ENCODE measurements at places on chromosomes 11 and 22. TPM values are rescaled to one million over a fixed set of nuclear protein-coding genes. Genes with fewer than 3 reads are reported as not detected.

APOBEC3H gene
- total RNA-seq: not detected

ZP1 gene
- not detected for total RNA-seq

CRACR2B gene
- 9.0 TPM for total RNA-seq

HBG1 gene
- not detected for total RNA-seq

OTOG gene
- not detected for total RNA-seq

ZBTB16 gene
- total RNA-seq: not detected

AP1B1 gene
- 62.6 TPM for total RNA-seq

DNA sequence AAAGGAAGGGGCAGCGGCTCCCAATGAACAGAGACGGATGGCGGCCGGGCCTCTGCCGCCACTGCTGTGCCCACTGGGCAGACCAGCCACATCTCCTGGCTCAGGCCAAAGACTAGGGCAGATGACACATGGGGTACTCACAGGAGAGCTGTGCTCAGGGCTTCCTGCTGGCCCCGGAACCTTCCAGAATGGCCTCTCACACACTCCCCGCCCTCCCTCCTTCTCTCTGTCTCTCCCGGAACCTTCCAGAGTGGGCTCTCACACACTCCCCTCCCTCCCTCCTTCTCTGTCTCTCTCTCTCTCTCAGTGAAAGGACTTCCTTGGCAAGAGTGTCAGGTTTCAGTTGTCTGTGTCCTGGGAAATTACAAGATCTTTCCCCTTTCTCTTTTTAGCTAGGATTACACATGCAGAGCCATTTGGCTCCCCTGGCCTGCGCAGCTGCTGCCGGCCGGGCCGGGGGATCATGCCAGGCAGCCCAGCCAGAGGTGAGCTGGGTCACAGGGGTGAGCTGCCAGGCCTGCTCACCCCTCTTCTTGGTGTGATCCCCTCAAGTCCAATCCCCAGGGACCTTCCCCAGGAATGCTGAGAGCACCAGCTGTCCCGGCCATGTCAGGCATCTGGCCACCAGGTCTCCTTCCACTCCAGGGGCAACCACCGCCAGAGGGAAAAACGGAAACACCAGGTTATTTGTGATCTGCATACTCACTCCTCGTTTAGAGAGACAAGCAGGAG lies 45.3 kb upstream of the ADA2 start:
- DNase-seq: peak; percentile 39

DNA sequence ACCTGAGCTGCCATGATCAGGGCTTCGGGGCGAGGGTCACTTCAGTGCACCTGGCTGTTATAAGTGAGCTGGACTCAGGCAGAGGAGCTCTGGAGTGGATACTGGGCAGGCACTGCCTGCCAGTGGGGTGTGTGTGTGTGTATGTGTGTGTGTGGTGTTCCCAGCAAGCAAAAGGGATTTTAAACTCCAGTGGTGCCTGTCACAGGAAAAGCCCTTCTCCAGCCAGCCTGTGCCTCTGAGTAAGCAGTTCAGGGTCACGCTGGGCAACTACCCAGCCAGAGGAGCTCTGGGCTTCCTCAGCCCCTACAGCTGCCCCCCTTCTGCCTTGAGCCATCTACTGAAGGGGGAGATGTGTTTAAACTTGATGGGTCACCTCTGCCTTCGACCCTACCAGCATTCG lies 109.0 kb downstream of the OSBP2 start:
- DNase-seq: no peak

DNA sequence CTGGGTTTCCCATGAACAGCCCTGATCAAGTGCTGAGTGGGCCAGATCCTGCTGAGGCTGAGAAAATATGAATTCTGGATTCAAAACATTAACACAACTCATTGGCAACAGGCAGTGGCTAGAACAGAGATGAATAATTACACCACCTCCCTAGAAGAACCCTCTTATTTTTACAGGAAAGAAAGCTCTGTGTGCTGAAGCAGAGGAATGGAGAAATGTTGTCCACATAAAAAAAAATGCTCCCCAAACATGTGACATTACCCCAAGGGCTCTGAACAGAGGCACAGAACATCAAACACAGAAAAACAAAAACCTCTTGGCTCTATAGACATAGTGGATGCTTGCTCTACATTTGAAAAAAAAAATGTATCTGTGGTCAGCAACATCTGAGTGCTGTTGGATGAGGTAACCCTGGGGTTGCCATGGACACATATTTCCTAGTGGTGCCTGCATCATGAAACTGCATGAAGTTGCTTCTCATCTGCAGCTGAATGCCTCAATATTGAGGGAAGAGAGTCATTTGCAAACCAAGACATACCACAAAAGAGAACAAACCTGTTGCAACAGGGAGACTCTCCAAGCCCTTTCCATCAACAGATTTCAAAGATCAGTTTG lies 98.8 kb downstream of the SNX19 start:
- DNase-seq: no peak

DNA sequence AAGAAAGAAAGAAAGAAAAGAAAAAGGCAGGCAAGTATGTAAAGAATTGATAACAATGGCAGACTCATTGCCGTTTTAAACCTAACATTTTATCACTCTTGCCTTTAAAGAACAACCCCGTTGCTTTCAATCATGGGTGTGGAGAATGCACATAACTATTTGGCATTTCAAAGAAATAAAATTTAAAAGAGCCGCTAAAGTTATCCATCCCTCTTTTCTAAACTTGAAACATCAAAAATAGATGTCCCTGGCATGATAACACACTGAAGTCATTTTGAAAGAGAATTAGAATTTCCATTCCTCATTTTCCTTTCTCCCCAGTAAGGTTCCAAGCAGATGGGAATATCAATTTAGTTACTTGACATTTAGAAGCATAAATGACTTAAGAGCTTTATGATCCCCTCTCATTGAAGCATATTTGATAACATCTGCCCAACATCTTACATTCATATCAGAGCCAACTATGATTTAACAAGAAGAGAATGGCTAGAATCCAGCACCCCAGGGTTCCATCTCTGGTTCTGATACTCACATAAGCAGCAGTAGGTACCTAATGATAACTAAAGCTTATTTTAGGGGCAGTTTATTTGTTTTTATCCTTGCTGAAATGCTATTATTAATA lies 529.6 kb upstream of the LRRC4C start:
- DNase-seq: no peak

DNA sequence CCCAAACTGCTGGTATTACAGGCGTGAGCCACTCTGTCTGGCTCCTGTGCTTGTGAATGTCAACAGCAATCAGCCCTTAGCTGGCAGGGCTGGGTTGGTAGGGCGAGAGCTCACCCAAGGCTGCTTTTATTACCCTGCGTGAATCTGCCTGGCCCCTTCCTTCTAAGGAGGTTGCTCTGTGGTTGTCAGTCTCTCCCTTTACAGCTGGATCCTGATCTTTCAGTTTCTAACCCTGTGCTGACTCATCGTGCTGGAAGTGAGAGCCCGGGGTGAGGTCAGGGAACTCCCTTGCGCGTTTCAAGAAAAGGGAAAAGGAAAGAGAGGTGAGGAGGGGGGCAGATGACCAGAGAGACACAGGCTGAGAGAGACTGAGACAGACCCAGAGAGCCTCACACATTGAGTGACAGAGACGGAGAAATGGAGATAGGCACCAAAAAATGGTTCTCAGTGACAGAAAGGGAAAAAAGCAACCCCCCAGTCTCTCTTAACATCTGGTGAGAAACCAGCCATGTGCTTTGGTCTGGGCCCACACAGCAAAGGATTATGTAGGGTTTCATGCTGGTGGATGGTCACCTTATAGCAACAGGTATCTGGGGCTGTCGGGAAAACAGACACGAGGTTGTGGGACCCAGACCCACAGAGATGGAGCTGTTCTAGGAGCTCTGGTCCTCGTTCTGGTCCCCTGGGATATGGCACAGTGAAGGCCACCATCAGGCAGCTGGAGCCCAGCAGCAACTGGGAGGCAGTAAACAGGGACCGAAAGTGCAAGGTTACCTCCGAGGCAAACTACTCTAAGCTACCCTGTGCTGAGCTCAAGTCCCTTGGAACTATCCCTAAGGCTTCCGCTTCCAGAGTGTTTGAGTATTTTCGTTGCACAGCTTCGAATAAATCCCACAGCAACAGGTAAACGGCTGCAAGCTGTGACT lies 2.5 kb downstream of the TCN2 start:
- peak; percentile 81 for DNase-seq
